ENCODE measurements at places on chromosomes 6 and 20.

DNA sequence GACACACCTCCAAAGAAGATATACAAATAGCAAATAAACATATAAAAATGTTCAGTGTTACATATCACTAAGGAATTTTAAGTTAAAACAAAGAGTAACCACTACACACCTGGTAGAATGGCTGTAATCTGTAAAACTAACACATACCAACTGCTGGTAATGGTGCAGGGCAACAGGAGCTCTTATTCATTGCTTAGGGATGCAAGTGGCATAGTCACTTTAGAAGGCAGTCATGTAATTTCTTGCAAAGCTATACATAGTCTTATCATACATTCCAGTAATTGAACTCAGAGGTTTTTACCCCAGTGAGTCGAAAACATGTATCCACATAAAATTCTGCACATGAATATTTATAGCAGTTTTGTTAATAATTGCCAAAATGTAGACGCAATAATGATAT, 906.8 kb upstream of the CITED2 start:
- no peak for DNase-seq

DNA sequence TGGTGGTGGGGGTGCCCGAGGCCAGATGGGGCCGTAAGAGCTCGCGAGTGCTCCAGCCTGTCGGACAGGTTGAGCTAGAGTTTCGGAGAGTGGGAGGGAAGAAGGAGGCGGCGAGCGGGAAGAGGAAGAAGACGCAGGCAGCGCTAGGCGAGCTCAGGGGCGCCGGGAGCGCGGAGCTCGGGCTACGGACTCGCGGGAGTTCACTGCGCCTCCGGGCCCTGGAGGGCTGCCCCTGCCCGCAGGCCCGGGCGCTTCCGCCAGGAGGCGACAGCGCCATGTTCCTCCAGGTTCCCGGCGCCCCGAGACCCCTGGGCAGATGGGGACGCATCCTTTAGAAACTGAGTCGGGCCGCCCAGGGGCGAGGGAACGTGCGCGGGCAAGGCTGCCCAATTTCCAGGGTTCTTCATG, 984 bp downstream of the TFAP2C start:
- DNase-seq: no peak

GRCh38 chr20:63617092-63617875, 9.6 kb downstream of the GMEB2 start:
- DNase-seq: no peak

DNA sequence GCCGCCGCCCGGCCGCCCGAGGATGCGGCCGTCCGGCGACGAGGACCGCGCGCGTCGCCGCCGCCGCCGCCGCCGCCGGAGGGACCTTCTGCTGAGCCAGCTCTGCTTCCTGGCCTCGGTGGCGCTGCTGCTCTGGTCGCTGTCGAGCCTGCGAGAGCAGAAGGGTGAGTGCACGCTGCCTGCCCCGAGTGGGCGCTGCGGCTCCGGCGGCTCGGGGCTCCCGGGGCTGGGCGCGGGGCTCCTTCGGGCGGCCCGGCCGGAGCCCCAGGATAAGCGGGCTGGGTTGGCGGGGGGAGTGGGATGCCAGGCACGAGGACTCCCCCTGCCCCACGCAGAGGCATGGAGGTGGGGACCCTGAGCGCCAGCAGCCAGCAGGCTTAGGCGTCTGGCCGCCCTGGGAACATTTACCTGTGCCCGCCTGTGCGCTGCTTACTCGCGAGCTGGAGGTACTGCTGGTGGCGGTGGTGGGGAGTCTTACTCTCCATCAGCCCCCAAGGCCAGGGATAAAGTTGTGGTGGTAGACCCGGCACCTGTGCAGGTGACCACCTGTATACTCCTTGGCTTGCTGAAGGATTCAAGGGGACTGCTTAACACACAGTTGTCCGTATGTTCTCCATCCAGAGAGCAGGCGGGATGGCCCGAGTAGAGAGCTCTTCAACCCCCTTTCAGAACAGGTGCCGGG, 520 bp downstream of the SLC24A3 start:
- DNase-seq: no peak

GRCh38 chr20:46523696-46524328, 10.5 kb upstream of the ZNF334 start:
- no peak for DNase-seq

Measured in activated gamma-delta T cell treated with anti-CD3 and anti-CD28 coated beads, Interleukin-2, amount 50 U/mL, for 16 hours (primary cell).